ENCODE measurements at places on chromosomes 1 and 21. TPM values are rescaled to one million over a fixed set of nuclear protein-coding genes. Genes with fewer than 3 reads are reported as not detected.

GRCh38 chr1:153202006-153202405 lies 1.2 kb upstream of the LELP1 start:
- DNase-seq = no peak

GRCh38 chr1:119573886-119574285 lies 66.9 kb downstream of the HSD3B1 start:
- no peak for DNase-seq

GRCh38 chr1:228839656-228840055 lies 104.4 kb downstream of the RHOU start:
- DNase-seq = no peak

DNA sequence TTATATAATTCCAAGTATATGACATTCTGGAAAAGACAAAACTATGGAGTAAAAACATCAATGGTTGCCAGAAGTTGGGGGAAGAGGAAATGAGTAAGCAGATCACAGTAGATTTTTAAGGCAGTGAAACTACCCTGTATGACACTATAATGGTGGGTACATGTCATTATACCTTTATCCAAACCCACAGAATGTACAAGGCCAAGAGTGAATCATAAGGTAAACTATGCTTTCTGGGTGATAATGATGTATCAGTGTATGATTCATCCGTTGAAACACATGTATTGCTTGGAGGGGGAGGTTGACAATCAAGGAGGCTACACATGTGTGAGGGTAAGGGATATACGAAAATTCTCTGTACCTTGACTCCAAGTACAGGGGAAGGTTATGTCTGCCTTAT lies 862.7 kb downstream of the PLA2G4A start:
- DNase-seq = no peak

GRCh38 chr1:228429007-228429406 lies 12.3 kb upstream of the TRIM17 start:
- DNase-seq = no peak

- DNase-seq = peak; percentile 87
These were observed 17.2 kb upstream of the RASSF5 start for GRCh38 chr1:206489980-206490770.

- DNase-seq = no peak
These were observed 137.4 kb downstream of the CHD1L start for GRCh38 chr1:147379889-147380288.

GRCh38 chr1:16226490-16227179 lies 10.3 kb downstream of the CPLANE2 start:
- DNase-seq = no peak

DNA sequence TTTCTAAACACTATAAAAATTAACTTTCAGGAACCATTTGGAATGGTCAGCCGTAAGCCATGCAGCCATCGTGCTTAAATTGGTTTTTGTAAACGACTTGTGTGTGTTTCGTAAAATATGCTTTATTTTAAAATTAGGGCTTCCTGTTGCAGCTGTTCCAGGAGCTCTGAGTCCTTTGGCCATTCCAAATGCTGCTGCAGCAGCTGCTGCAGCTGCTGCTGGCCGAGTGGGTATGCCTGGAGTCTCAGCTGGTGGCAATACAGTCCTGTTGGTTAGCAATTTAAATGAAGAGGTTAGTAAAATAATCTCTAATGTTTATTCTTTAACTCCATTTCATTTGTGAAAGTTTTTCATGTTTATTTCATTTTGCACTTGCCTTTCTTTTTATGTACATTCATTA lies 83.1 kb downstream of the PTBP2 start:
- DNase-seq = peak; percentile 86

DNA sequence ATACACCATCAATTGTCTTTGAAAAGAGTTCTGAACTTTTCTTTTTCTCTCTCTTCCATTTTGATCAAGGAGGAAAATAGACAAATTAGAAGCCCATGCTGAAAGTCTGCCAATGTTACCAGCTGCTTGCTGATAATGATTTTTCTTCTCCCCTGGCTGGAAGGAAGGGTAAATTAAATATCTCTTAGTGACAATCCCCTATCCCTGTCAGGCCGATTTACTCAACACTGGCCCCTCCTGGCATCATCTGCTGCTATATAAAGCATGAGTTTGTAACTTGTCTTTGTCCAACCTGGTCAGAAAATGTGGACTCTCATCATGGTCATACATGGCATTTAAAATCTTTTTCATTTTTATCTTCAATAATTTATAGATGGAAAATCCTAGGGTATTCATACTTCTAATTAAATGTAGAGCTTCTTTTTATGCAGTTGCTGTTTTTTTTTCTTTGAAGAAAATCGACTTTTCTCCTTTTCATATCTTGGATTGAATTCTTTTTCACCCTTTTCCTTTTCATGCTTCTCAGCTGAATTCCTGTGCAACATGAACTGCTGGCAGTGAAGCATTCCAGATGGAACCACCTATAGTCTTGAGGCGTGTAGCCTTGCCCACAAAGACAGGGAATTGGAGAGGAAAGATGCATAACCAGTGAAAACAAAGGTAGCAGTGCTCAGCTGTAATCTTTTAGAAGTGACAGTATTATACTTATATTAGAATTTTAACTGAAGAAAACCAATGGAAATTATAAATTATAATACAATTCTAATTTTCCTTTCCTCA lies 214.7 kb upstream of the PTGFR start:
- DNase-seq = peak; percentile 27

DNA sequence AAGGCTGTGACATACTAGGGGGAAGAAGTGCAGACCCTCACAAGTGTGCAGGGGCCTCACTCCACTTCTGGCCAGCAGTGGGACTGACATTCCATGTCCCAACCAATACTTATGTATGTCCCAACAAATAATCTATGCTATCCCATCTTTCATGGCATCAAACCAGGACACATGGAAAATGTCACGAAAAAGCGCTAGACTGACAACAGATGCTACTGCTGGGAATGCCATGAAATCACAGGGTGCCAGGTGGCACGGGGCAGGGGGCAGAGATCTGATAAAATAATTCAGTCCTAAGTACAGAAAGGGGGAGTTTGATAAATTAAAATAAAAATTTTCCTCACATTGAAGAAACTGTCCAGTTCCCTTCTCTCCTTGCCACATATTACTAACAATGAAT lies 27.6 kb upstream of the BCAS2 start:
- no peak for DNase-seq

The KRTAP22-2 gene
- not detected for total RNA-seq

The DIRAS3 gene
- 10.3 TPM for total RNA-seq

The MROH9 gene
- not detected for total RNA-seq

Data from tongue (tissue), 3 donors.